ENCODE measurements at places on chromosomes 4 and X. TPM values are rescaled to one million over a fixed set of nuclear protein-coding genes. Genes with fewer than 3 reads are reported as not detected.
A peak's percentile ranks its signal among the peaks of the same experiment; 100 is the strongest.

GRCh38 chr4:139007640-139008039 is 7.9 kb upstream of the NOCT start:
- no peak for DNase-seq

DNA sequence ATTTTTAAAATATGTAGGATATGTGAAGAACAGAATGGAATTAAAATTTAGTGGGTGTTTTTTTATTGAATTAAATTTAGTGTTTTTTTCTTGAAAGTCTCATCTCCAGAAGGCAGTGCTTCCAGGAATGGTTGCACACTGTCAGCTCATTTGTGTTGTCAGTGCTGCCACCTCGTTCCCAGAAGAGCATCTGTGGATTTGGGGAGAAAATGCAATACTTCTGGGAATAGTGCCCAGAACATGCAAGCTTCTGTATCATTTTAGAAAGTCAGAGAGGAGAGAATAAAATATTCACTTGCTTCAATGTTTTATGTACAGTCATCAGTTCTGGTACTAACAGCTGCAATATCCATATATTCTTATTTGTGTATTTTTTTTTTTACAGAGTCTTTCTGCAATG is 608.8 kb downstream of the PCDH7 start:
- DNase-seq = no peak

Gene PAGE2B
- total RNA-seq = not detected

- peak; percentile 79 for DNase-seq
Observed at GRCh38 chr4:2402048-2402842, 16.2 kb downstream of the ZFYVE28 start.

DNA sequence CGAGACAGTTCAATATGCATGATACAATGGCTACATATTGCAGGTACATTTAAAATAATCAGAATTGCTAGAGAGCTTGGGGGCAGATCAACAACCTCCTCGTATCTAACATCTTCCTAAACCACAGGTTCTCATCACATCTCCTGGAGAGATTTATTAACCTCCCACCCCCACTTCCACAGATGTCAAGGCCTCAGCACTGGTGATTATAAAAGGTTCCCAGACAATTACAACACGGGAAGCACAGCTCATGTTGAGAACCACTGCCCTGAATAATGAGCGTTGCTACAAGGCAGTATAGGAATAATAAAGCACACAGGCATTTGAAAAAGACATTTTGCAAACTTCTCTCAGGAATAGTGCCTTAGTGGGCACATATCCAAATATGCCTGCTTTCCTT is 42.8 kb downstream of the ELOVL6 start:
- DNase-seq = no peak

- peak; percentile 52 for DNase-seq
Observed at GRCh38 chr4:40564004-40564403, 65.7 kb downstream of the RBM47 start.

- no peak for DNase-seq
Observed at GRCh38 chr4:101973361-101973760, 182.8 kb downstream of the BANK1 start.

GRCh38 chr4:83250687-83251446 is 33.7 kb downstream of the COQ2 start:
- DNase-seq = no peak

DNA sequence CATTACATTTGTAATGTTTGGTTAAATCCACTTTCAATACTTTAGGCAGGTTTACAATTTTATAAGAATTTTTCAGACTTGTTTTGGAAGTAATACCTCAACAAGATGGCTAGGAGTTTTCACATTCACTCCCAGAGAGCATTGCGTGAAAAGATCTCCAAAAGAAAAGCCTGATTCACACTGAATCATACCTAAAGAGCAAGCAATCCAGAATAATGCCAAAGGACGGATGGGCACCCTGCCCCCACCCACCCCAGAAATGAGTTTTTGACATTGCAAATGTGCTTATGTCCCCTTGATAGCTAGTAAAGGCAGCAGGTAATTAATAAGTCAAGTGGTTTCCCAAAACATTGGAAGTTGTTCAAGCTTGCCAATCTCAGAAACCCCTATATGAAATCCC is 557.7 kb upstream of the TENM3 start:
- no peak for DNase-seq

DNA sequence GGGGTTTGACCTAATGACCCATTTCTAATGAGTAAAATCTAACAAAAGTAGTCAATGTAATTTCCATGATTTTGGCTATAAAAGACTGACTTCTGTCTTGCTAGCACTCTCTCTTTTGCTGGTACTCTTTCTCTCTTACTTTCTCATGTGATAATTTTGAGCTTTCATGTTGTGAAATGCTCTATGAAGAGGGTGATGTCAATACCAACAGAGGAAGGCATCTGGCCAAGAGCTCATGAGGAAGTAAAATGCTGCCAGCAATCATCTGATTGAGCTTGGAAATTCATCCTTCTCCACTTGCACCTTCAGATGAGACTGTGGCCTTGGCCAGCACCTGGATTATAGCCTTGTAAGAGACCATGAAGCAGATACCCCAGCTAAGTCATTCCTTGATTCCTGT is 347.7 kb downstream of the HS3ST1 start:
- DNase-seq = no peak

GRCh38 chr4:47382846-47383360 is 80.6 kb downstream of the COMMD8 start:
- no peak for DNase-seq

Gene SH3TC1
- total RNA-seq = 5.2 TPM

DNA sequence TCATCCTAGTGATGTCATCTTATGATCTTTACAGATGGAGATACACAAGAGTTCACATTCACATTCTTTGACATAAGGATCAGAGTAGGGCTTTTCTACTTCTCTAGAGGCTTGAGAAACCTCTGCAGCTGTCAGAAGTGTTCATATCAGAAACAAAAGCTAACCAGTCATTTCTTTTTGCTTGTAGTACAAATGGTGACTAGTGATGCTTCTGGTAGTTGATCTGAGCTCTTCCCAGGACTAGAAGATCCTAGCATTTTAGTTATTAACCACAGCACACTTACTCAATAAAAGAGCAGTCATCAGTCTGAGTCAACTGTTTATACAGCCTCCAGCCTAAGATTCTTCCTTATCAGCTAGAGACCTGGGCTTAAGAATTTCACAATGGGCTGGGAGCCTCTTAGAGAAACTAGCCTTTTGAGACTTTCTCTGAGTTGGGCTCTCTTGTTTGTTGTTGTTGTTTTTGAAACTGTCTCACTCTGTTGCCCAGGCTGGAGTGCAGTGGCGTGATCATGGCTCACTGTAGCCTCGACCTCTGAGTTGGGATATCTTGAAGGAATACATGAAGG is 84.1 kb downstream of the TMEM164 start:
- DNase-seq = peak; percentile 99

- DNase-seq = no peak
Observed at GRCh38 chrX:39152106-39152649, 350.9 kb downstream of the MID1IP1 start.

Gene WDR17
- 2.2 TPM for total RNA-seq

Gene HPGDS
- not detected for total RNA-seq

GRCh38 chr4:99436462-99436861 is 1.3 kb upstream of the ADH7 start:
- DNase-seq = no peak

GRCh38 chr4:142120921-142121320 is 484.5 kb downstream of the IL15 start:
- DNase-seq = no peak

- DNase-seq = no peak
Observed at GRCh38 chr4:120065974-120066516, 603 bp downstream of the MAD2L1 start.

Gene MAGEA2
- total RNA-seq = 18.7 TPM

GRCh38 chr4:188903986-188904385 is 764.7 kb downstream of the TRIML1 start:
- DNase-seq = no peak

DNA sequence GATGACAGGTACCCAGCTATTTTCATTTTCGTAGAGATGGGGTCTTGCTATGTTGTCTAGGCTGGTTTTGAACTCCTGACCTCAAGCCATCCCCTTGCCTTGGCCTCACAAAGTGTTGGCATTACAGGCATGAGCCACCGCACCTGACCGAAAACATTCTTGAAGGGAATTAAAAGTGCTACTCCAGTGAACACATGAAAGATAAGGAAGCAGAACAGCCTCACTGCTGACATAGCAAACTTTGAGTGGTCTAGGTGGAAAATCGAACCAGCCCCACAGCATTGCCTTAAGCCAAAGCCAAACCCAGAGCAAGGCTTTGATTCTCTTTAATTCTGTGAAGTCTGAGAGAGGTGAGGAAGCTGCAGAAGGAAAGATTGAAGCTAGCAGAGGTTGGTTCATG is 65.1 kb downstream of the KDM6A start:
- no peak for DNase-seq

DNA sequence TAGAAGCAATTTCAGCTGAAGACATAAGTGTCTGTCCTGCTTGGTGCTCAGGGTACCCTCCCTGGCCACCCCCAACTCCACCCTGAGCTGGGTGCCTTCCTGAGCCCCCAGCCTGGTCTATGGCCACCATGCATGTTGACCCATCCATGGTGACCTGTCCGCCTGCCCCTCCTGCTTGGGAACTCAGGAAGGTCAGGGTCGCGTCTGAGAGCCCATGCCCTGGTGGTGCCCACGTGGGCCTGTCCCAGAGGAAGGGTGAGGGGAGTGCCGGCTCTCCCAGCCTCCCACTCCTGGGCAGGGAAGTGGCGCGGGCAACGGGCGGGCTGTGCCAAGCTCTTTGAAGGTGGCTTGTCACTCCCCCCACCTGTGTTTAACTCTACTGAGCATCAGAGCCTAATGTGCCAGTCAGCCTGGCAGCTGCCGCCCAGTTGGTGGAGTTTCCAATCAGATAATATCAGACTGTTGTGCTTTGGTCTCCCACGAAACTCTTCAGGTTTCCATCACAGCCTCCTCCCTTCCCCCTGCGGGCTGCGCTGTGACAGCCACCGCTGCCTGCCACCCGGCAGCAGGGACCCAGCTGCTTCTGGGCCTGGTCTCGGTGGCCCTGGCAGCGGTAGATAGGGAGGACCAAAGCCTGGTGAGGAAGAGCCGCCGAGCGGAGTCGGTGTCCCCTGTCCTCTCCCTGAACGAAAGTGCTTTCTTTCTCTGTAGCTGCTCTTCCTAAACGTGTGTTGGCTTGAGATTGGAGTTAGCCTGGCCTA is 4.8 kb downstream of the SH3BP2 start:
- no peak for DNase-seq

- peak; percentile 32 for DNase-seq
Observed at GRCh38 chr4:1910643-1911042, 39.5 kb downstream of the NSD2 start.

Gene NXF2
- total RNA-seq = not detected

DNA sequence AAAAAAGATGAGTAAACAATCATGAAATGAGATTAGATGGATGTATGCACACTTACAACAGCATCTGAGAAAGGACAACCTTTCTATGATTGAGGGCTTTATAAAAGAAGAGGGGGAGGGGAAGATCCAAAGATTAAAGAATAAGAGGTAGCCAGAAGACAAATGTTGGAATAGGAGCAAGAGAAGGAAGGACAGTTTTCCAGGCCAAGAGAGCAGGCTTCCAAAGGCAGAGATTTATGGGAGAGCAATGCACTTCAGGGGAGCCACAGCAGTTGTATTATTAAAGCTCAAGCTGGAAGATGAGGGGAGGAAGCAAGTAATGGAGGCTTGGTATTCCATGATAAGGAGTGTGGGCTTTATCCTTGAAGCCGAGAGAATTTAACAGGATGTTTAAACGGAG is 110.3 kb upstream of the PTPN13 start:
- no peak for DNase-seq

DNA sequence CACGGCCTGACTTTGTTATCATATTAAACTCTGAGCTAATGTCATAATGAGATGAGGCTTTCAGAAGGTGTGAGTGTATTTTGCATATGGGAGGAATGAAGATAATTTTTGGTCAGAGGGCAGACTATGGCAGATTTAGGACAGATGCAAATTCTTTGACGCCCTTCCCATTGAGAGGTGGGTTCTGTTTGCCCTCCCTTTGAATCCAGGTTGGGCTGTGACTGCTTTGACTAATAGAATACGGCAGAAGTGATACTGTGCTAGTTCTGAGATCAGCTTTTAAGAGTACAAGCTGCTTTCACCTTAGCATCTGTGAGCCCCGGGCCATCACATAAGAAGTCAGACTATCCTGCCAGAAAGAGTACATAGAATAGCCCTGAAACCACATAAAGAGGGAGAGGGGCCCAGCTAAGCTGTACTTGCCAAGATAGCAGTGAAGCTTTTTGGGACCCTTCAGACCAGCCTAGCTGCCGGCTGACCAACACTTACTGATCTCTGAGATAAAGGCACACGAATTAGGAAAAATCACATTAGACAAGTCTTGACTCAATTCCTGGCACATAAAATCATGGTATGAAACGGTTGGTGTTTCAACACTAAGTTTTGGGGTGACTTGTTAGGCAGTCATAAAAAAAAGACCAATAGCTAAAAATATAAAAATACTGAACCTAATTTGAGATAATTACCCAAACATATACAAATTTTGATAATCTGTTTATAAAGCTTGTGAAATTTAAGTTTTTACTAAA is 166.7 kb upstream of the SH3RF1 start:
- no peak for DNase-seq

DNA sequence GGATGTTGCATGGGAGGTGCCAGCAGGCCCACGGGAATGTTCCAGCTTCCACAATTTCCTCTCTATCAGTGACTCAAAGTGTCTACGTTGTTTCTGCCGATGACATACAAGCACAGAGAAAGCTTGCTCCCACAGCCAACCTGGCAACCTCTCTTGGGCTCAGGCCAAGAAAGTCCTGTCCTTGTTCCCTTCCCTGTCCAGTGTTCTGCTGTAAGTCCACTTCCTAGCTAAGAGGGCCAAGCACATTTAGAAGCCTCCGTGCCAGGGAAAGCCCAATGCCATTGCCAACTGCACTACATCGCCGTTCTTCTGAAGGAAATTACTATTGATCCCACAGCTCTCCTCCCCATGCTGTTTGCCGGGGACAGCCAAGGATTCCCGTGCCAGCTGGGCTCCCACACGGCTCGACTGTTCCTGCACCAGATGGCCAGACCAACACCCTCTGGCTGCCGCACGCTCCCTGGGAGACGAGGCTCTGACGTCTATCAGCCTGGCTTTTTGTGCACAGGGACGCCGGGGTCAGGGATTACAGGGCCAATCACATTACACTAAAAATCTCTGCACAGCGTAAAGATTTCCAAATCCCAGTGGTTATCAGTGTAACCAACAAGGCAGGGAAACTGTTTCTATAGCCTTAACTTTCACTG is 284.0 kb downstream of the BCOR start:
- no peak for DNase-seq

- no peak for DNase-seq
Observed at GRCh38 chr4:118950224-118950623, 61.6 kb downstream of the SYNPO2 start.
